PC-3 (cell line): ENCODE measurements at places on chromosomes 1 and 21. TPM values are rescaled to one million over a fixed set of nuclear protein-coding genes. Genes with fewer than 3 reads are reported as not detected.
A peak's percentile ranks its signal among the peaks of the same experiment; 100 is the strongest.

KCNQ4 gene
- total RNA-seq: 1.1 and 2.5 TPM in 2 replicates

SLC6A9 gene
- total RNA-seq: 11.2 and 15.7 TPM in 2 replicates

- no peak for DNase-seq
Measured at GRCh38 chr1:69787151-69787550, 219.4 kb downstream of the LRRC7 start.

SPRR5 gene
- not detected in 2 replicates for total RNA-seq

- no peak for DNase-seq
Measured at GRCh38 chr1:236168716-236169429, 26.5 kb downstream of the GPR137B start.

ZBTB8B gene
- total RNA-seq: 0.22 and 0.23 TPM in 2 replicates

DNA sequence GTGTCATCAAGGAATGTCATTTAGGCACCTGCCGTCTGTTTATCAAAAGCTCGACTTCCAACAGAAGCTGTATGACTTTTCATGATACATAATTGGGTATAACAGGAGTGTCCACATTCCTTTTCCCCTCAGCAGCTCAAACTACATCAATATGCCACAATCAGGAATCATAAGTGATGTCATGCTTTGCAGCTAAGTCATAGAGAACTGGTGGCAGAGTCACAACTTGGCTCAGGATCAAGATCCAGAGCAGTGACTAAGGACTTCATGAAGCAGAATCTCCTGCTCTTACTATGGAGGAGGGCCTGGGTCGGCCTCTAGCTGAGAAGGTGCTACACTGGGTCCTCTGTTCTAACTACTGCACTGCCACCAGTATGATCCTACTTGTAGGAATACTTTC is 36.5 kb upstream of the AGBL4 start:
- peak; percentile 82 for DNase-seq

- peak; percentile 85 for DNase-seq
Measured at GRCh38 chr1:6294890-6295556, 34.1 kb upstream of the GPR153 start.

GRCh38 chr1:154391086-154391770 is 13.9 kb upstream of the IL6R start:
- DNase-seq: no peak

RNU1-1 gene
- total RNA-seq: under 0.01 TPM in 2 replicates

DNA sequence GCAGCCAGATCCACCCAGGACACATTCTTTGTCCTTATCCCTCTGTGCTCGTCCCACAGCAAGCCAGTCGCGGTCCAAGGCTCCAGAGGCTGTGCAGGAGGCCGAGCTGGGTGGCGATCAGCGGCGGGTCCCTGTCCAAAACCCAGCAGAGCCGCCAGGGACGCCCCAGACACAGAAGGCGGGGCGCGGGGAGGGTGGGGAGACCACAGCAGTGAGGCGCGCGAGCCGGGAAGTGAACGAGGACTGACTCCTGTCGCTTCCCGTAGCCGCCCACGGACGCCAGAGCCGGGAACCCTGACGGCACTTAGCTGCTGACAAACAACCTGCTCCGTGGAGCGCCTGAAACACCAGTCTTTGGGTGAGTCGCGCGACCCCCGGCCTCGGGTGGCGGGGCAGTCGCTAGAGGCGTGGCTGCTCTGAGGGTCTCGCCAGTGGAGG is at the start of gene LGALS8:
Gene LGALS8, plus strand, starts transcription at position 279 of the 438 bp plus-strand sequence. CDS start 2,089 bp downstream, outside the sequence.
- DNase-seq: peak; percentile 67

ANGPTL3 gene
- not detected in 2 replicates for total RNA-seq

GRCh38 chr1:197392541-197392940 is 124.5 kb downstream of the CRB1 start:
- DNase-seq: no peak

DNA sequence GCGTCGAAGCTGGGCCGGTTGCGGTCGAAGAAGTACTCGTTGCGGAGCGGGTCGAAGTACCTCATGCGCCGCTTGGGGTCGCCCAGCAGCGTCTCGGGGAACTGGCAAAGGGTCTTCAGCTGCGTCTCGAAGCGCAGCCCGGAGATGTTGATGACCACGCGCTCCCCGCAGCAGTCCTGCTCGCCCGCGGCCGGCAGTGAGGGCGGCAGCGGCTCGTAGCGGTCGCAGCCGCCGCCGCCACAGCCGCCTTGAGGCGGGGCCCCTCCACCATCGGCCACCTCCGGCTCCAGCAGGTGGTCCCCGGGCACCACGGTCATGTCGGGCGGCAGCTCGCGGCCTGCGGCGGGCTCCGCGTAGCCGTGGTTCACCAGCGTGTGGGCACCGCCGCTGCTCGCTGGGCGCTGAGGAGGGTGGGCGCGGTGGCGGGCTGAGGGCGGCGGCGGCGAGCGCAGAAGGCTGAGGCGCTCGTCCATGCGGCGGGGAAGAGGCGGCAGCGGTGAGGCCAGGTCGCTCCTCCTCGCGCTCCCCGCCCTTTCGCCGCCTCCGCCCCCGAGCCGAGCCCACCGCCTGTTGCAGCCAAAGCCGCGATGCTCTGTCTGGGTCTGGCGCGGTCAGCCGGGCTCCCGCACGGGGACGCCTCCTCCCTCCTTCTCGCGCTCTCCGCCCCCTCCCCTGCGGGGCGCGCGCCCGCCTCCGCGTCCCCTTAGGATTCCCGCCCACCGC is at the start of gene KCNA3:
Gene KCNA3, minus strand, starts transcription at position 604 of the 723 bp plus-strand sequence. Its CDS starts 131 bp downstream, at position 473.
- DNase-seq: no peak

DNA sequence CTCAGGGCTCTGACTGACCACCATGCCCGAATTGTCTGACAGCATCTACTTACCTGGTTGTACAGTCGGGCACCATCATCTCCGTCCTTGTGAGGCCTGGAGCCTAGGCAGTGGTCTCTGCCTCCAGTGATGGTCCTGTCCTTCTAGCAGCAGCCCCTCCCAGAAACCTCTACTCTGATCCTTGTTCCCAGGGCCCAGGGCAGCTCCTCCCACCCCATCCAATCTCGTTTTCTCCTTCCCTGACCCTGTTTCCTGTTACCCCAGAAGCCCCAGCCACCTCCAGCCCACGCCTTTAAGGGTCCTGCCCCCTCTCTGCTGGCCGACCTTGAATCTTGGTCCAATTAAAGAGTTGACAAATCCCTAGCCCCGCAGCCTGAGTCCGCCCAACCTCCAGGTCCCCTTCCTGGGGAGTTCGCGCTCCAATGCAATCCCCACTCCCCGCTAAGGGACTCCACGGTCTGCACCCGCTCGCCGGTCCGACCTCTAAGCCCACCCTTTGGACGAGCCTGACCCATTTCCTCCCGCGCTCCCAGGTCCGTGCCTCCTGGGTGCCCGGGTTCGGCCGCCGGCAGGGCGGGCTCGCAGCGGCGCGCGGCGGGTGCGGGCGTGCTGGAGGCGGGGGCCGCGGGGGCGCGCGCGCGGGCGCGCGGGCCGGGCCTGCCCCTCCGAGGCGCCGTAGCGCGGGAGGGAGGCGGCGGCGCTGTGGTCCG is at the start of gene B4GALT2:
Gene B4GALT2, plus strand, starts transcription at position 660 of the 710 bp plus-strand sequence. CDS start 1,951 bp downstream, outside the sequence.
- peak; percentile 38 for DNase-seq

PTGS2 gene
- total RNA-seq: 4.9 and 7.9 TPM in 2 replicates

TMEM61 gene
- total RNA-seq: 0.95 and 3.8 TPM in 2 replicates

- DNase-seq: no peak
Measured at GRCh38 chr1:33494929-33495328, 22.5 kb downstream of the ZSCAN20 start.

- no peak for DNase-seq
Measured at GRCh38 chr1:17520473-17521319, 18.8 kb upstream of the ARHGEF10L start.

DNA sequence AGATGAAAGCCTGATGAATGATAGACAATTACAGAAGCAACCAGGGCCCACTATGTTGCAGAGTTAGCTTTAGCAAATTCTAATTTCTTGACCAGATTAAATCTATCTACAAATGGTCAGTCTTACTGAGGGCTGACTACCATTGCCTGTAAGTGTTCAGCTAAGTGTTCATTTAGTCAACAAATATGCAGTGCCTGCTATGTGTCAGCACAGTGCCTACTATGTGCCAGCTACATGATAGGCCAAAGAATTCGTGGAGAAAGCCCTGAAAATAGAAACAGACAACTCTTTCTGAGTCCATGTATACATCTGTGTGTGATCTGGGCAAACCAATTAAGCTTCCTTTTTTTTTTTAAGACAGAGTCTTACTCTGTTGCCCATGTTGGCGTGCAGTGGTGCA is 212.8 kb downstream of the SMYD3 start:
- no peak for DNase-seq
